Effector memory CD4-positive, alpha-beta T cell (primary cell): ENCODE measurements at places on chromosomes 4 and X.

DNA sequence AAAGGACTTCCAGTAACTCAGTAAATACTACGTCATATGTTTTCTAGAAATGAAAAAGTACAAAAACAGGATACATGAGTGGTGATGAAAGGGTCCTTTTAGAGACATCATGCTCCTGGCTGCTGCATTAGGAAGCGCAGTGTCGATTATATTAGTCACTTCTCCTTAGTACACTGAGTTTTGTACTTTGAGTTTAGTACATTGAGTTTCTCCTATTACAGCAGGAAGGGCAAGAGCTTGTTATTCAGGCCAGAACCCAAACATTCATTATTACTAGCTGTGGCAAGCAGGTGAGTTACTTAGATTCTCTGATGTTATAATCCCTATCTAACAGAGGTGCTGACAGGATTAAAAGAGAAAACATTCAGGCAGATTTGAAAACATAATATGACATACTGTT, 21.3 kb downstream of the RPGR start:
- DNase-seq: no peak

GRCh38 chr4:8642651-8643321, 50.2 kb downstream of the CPZ start:
- no peak for DNase-seq

GRCh38 chr4:122293374-122294365, 85.1 kb upstream of the ADAD1 start:
- no peak for DNase-seq

DNA sequence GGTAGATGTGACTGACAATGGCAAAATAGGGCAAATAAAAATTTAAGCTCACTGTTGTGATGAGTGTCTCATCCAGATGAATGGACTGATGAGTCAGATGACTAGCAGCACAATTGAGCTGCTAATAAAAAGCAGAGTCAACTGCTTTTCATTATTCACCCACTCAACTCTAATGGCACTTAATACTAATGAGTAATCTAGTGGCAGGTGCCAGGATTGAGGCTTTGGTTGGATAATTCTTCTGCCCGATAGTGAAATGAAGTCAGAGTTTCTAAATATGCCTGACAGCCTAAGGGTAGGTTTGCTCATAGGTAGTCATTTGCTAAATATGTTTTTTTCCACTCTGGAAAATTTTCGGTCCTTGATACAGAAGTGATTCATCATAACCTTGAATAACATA, 10.4 kb downstream of the OGT start:
- no peak for DNase-seq

GRCh38 chr4:168716406-168717129, 219.7 kb downstream of the PALLD start:
- no peak for DNase-seq

- no peak for DNase-seq
Measured at GRCh38 chrX:24334461-24334860, 20.6 kb upstream of the SUPT20HL2 start.

DNA sequence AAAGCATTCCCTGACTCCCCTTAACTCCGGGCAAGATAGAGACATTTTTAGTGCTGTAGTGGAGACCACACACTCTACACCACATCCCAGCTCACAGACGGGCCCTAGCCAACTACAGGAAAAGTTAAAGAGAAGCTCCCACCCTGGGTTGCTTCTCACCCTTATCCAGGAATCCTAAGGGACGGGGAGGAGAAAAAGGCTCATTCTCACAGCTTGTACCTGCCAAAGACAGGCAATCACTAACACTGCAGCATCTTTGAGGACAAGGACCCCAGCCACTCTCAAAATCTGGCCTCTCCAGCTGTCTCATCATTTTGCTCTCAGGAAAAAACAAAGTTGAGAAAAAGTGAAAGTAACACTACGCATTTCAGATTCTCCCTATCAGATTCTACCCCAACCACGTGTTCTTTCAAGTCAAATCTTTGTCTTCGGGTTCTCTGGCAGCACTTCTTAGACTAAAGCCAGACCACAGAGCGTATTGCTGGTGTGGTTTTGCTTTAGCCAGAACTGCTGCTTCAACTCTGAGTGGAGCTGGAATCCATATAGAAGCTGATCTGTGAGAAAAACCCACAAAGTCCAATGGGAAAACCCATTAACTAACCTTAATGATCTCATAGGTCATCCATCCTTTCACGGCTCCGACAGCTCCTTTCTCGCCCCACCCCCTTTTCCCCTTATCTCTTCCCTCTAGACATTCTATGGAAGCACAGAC, 605.9 kb upstream of the DIPK2B start:
- peak; percentile 41 for DNase-seq

DNA sequence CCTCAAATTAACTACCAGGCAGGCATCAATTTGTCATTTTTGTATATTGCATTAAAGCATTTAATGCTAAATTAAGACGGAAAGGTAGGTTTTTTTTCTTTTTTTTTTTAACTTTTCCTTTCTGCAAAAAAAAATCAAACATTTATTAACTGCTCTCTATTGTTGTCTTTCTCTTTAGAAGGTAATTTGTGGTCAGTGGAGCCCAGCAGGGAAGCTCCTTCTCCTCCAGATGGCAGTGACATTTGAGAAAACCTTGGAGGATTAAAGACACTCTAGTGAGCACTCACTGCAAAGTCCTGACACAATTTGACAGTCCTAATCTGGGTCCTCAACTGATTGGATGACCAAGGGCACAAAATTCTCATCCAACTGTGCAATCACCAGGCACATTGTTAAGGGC, 102.4 kb downstream of the SLIT2 start:
- DNase-seq: no peak

GRCh38 chrX:154605566-154605965, 13.5 kb downstream of the CTAG1B start:
- no peak for DNase-seq
